CD4-positive, alpha-beta T cell (primary cell): ENCODE measurements at places on chromosomes 4 and X. TPM values are rescaled to one million over a fixed set of nuclear protein-coding genes. Genes with fewer than 3 reads are reported as not detected.

GRCh38 chrX:109533631-109534030, 3.0 kb upstream of the NXT2 start:
- peak; percentile 4 for DNase-seq

The PDE5A gene
- 0.56 TPM for total RNA-seq

The PAGE2 gene
- total RNA-seq, result not detected

DNA sequence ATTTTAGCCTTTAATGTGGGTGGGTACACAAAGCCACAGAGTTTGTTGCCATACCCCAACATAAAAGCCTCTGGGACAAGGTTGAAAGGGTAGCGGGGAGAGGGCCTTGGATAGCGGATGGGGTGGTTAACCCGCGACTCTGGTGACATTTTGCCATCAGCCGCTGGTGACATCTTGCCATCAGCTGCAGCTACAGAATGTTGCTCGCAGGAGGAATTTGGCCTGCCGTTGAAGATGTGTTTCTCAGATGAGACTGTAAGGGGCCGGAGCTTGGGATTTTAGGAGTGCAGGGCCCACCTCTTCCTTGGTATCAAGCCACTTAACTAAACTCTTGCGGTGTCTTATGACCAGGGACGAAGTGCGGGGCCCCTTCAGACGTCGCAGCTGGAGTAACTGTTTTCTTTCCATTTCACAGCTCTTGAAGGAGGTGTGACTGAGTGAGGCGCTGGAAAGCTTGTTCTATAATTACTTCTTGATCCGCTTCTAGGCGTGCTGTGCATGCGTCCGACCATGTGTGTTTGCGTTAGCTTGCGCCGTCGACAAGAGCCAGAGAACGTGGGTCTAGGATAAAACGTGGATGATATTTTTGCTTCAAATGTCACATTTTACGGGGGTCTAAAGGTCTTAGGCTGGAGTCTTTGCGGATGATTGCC, 820 bp upstream of the RASL11B start:
- DNase-seq, result no peak

The FGG gene
- not detected for total RNA-seq

The MUC7 gene
- total RNA-seq, result not detected

DNA sequence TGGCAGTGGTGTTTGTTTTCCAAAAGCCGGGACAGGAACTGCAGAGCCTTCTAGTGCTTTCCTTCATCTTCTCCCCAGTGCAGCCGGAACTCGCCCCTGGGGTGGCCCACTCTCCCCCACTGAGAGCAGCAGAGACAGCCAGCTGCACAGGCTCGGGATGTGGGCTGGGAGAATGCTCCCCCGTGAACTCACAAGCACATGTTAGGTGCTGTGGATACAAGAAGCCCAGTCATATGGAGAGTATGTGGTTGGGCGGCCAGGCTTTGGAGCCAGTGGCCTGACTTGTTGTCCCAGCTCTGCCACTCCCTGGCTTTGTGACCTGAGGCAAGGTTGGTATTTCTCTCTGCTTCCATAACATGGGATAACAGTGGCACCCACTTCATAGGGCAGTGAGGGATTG, 9.4 kb upstream of the KIAA0232 start:
- DNase-seq, result no peak

The SH3D19 gene
- total RNA-seq, result not detected

DNA sequence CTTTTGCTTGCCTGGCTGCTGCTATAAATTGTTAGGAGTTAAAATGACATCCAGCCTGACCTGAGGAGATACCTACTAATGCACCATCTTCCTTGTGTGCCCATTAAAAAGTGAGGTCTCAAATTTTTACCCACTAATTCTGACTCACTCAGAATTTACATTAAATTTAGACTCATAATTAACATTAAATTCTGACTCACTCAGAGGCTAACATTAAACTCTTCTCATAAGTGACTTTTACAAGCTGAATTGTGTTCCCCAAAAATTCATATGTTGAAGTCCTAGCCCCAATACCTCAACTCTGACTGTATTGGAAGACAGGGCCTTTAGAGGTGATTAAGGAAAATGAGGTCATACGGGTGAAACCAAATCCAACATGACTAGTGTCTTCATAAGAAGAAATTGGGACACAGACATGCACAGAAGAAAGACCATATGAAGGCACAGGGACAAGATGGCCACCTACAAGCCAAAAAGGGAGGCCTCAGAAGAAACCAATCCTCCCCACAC, 11.8 kb downstream of the CASP6 start:
- DNase-seq, result no peak

- no peak for DNase-seq
Observed at GRCh38 chr4:760616-761015, 55.0 kb downstream of the PCGF3 start.

The MAD2L1 gene
- 4.6 TPM for total RNA-seq

- no peak for DNase-seq
Observed at GRCh38 chr4:30722359-30723200, 2.4 kb downstream of the PCDH7 start.

DNA sequence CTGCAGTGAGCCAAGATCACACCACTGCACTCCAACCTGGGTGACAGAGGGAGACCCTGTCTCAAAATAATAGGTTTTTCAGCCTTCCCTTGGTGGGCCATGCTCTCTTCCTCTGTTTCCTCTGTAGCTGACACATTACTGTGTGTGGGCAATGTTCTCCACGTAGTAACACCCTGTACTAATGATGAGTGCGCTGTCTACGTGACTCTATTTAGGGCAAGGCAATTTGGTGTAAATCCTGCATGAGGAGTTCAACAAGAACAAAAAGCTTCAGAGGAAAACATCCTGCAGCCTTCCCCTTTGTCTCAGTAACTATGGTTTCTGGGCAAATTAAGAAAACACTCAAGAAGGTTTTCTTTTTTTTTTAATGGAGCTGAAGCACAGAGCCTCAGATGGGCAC, 24.4 kb upstream of the JAKMIP1 start:
- DNase-seq, result no peak

The GDPD2 gene
- total RNA-seq, result not detected

The XAGE1A gene
- not detected for total RNA-seq

GRCh38 chrX:13414006-13414647, 94.3 kb upstream of the ATXN3L start:
- DNase-seq, result no peak

DNA sequence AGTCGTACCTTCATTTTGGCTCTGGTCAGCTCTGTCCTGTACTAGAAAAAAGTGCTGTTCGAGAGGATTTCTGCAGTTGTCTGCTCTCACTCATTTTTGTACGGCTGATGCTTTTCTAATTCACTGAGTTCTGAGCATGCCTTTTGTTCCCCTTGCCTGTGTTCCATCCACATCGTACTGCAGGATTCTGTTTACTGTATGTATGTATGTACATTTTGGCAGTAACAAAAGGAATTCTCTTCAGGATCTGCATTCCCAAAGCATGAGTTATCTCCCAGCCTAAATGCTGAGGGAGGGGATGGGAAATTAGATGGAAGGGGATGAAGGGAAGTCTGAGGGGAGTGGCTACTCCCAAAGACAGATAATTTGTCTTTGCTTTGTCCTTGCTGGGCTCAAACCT, 87.6 kb downstream of the GBA3 start:
- DNase-seq, result no peak

DNA sequence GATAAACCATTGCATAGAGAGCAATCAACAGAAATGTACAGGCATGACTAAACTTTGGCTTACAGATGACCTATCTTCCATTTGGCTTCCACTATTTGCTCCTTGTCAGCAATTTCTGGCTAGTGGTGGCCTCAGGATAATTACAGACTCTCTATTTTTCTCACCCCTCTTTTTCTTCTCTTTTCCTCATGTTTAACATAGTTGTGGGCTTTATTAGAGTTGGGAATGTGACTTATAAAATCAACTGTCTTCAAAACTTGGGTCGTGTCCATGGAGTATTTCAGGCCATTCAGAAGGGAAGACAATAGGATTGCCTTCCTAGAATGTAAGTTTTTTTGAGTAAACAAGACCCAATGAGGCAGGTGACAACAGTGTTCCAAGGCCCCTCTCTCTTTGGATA, 236.2 kb downstream of the FRAS1 start:
- no peak for DNase-seq

The RNF128 gene
- not detected for total RNA-seq

DNA sequence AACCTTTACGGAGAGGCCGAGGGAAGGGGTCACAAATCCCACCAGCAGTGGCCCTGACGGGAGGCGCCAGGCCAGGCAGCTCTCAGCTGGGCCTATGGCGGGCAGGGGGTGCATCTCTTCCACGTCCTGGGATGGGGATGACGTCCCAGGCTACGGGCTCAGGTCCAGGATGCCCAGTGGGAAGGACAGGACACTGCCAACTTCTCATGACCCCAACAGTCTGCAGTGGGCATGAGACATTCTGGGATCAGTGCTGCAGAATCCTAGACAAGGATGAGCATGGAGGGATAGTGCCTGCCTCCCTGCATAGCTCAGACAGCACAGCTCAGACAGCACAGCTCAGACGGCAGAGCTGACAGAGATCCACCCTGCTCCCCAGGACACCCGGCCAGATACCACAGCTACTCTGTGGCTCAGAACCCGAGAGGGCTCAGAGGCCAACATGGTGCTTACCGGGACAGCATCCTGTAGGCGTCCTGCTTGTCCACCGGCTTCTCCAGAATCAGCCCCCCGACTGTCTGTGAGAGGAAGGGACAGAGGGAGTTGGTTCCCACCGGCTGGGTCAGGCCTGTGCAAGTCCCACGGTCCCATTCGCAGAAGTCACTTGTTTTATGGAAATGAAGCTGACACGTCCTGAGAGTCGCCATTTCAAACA, 17.3 kb downstream of the ASMTL start:
- DNase-seq, result no peak

DNA sequence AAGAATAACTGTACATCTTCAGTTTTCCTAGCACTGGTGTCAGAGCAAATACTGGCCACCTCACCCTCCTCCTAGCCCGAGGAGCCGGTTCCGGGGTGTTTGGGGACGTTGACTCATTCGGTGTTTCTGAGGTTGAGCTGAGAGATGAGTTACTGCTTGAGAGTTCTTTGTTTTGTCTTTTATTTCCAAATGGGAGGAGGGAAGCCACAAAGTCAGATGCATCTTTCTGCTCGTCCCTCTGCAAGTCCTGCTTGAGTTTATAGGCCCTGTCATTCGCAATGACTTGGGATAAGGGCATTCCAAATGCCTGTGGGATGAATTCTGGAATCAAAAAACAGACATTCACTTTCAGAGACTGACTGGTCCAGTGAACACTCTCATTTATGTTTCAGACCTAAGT, 77.5 kb downstream of the HCCS start:
- DNase-seq, result no peak

DNA sequence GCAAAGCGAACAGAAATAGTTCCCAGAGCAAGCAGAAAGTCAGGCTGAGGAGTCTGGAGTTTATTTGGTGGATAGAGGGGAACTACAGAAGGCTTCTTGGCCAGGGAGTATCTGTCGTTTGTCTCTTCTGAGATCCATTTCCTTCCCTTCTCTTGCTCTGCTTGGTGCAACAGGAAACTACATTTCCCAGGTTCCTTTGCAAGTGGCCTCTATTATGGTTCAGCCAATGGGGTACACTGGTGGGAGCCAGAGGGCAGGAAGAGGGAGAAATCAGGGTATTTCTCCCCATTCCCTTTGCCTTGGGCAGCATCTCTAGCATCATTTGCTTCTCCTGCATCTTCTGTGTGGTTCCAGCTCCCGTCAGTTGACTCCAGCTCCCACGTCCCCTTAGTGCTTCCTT, 142.1 kb downstream of the BCOR start:
- no peak for DNase-seq

The DRP2 gene
- not detected for total RNA-seq

- no peak for DNase-seq
Observed at GRCh38 chr4:3465698-3466671, 2.9 kb downstream of the DOK7 start.
